Stimulated activated CD4-positive, alpha-beta T cell treated with anti-CD3 and anti-CD28 coated beads, Interleukin-4, amount 100 ng/mL, for 4 hours (primary cell): ENCODE measurements at places on chromosomes 4 and X.

- DNase-seq, result no peak
Observed at GRCh38 chr4:3713346-3713745, 52.8 kb upstream of the ADRA2C start.

DNA sequence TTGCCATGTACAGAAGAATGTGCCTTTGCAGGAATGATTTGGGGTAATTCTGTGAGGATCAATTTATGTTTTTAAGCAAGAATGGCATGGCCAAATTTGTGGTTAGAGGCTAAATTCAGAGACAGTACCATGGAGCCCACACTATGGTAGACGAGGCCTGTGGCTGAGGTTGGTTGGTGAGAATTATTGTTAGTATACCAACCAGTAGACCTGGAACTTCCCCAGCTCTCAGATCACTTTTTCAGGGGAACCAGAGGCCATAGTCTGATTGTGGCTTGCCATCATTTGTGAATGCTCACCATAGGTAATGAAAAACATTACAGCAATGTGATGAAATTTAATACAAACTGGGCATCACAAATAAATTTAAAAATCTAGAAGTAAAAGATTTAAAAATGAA lies 56.3 kb downstream of the SHISA3 start:
- no peak for DNase-seq

GRCh38 chr4:3462321-3462789 lies 751 bp upstream of the DOK7 start:
- no peak for DNase-seq

- no peak for DNase-seq
Observed at GRCh38 chr4:81651243-81651899, 179.7 kb upstream of the RASGEF1B start.

GRCh38 chr4:179095585-179096221 lies 1653.5 kb upstream of the AGA start:
- no peak for DNase-seq

- DNase-seq, result no peak
Observed at GRCh38 chrX:101252634-101253033, 33.0 kb downstream of the DRP2 start.

DNA sequence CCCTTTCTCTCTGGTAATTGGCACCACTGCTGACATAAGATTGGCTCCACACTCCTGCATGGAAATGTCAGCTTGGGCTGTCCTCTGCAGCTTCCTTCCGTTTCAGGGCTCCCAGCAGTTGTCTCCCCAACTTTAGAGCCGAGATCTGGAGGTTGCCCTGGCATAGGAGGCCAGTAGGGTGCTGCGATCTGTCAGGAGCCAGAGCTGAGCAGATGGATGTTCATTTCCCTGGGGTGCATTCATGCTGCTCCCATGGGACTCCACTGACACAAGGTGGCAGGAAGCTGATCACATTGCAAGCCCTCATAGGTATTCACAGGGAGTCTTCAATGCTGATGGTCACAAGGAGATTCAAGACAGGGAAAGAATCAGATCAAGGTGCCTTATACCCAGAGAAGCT lies 116.6 kb upstream of the RAI2 start:
- no peak for DNase-seq

DNA sequence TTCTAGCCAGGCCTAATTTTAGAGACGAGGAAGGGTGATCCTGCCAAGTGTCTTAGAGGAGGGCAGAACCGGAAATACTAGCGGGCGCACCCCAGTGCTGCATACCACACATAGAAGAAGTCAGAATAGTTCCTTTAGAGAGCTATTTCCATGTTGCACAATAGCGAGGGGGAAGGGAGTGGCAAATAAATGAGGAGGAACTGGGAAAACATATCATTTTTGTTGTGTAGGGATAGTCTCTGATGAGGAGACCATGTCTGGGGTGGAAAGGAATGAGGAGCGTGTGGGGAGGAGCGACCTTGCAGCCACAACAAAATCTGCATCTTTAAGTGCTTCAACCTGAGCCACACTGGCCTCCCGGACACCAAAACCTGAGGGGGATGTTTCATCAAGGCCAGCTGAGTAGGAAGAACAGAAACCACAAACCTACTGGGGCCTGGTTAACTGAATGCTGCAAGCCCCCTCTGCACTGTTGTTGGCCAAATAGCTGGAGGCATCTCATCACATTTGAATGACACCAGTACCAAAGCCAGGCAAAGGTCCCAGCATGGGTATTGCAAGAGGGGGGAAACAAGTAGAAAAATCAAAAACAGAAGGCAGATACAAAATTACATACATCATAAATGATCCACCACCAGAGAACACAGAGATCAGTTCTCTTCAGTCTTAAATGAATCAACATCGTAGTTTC lies 26.7 kb upstream of the C1QTNF7 start:
- peak; percentile 7 for DNase-seq

DNA sequence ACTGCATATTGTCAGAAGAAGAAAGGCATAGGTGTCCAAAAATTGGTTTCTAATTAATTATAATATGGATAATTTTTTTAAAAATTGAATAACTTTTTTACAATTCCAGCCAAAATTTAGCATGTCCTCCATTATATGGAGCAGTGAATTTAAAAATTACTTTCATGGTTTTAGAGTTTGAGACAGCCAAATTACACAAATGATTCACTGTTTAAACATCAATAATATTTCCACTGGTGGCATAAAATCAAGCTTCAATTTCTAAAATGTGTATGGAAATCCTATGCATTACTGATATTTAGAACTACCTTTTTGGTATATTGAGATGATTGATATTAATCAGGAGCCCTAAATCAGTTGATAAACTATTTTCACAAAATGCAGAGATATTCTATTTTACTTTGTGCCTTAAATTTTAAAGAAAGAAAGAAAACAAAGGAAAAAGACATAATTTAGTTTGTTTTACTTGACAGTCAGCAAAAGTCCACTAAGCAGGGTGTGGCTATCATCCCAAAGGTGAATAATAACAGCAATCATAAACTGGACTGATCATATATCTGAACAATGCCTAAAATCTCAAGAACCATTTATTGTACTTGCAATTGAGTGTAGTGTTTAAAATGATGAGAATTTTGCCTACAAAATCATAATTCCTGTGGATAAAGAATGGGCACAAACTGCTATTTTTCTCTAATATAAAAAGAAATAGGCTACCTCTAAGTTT lies 34.2 kb downstream of the KLHL34 start:
- no peak for DNase-seq

- DNase-seq, result no peak
Observed at GRCh38 chr4:2071252-2071911, 12.3 kb downstream of the NAT8L start.
